ENCODE measurements at places on chromosomes 12 and 14. TPM values are rescaled to one million over a fixed set of nuclear protein-coding genes. Genes with fewer than 3 reads are reported as not detected.

The PTCSC3 gene
- total RNA-seq = not detected

DNA sequence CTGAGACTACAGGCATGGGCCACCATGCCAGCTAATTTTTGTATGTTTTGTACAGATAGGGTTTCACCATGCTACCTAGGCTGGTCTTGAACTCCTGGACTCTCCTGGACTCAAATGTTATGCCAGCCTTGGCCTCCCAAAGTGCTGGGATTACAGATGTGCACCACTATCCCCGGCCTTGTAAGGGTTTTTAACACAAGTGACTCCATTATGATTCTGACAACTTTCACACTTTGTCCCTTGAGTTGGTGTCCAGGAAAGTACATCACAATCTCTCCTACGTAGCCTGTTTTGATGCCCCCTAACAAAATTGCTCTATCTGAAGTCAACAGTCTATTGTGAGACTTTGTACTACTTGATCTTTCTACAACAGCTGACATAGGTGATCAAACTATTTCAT, 11.4 kb upstream of the METAP2 start:
- H3K27me3 ChIP-seq = no peaks in the 10 kb centered on the region
- no peak for DNase-seq
- no peaks in the 10 kb centered on the region for H3K36me3 ChIP-seq
- H3K27ac ChIP-seq = no peak overlapping the region

- H3K27me3 ChIP-seq = no peaks in the 10 kb centered on the region
- H3K4me1 ChIP-seq = no peaks in the 10 kb centered on the region
- no peak overlapping the region for H3K27ac ChIP-seq
- no peak overlapping the region for H3K4me3 ChIP-seq
Measured at GRCh38 chr12:1185460-1186182, 194.6 kb downstream of the ERC1 start.

The GALNT4 gene
- 7.2 TPM for total RNA-seq

The GALNT8 gene
- 2.0 TPM for total RNA-seq

DNA sequence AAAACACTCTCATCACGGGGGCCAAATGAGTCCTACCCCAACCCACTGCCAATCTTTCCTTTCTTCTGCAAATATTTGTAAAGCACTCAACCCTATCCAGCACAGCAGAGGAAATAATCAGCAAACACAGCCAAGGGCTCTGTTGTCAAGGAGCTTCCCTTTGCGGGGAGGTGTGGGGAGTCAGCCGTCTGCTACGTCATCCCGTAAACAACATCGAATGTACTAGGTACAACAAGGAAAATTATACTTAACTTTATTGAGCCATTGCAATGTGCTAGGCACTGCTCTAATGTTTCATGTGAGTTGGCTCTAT, 22.8 kb downstream of the TMEM63C start:
- H3K27me3 ChIP-seq = peaks cover 42% of the 10 kb centered on the region
- no peak overlapping the region for H3K4me3 ChIP-seq
- no peaks in the 10 kb centered on the region for H3K4me1 ChIP-seq
- H3K36me3 ChIP-seq = no peaks in the 10 kb centered on the region

The ASPG gene
- total RNA-seq = 4.0 TPM

The SLC41A2 gene
- 5.9 TPM for total RNA-seq

DNA sequence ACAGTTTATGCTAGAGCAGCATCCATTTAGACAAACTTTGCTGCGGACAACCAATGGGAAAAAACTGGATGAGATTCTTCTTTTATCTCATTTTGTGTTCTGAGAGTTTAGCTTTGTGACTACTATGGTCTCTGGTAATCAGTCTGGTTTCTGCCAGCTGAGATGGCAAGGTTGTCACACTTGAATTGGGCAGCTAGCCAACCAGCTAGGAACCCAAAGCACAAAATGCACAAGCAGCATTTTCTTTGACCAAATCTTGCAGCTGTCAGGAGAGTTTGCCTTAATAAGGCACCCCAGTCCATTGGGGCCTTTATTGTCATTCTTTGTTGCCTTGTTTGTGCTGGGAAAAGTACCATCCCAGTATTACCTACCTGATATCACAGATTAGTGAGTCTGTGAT, 34.0 kb upstream of the ETV6 start:
- DNase-seq = no peak
- no peak overlapping the region for H3K27ac ChIP-seq
- H3K4me1 ChIP-seq = no peaks in the 10 kb centered on the region
- no peak overlapping the region for H3K4me3 ChIP-seq
- H3K36me3 ChIP-seq = no peaks in the 10 kb centered on the region
- no peaks in the 10 kb centered on the region for H3K27me3 ChIP-seq

The HNF1A gene
- not detected for total RNA-seq

GRCh38 chr12:76018672-76019071, 12.9 kb downstream of the PHLDA1 start:
- H3K4me3 ChIP-seq = no peak overlapping the region
- peaks cover 38% of the 10 kb centered on the region for H3K4me1 ChIP-seq
- H3K27ac ChIP-seq = peak overlapping the region; percentile 15
- no peaks in the 10 kb centered on the region for H3K27me3 ChIP-seq
- DNase-seq = no peak

The SELPLG gene
- total RNA-seq = 0.47 TPM

DNA sequence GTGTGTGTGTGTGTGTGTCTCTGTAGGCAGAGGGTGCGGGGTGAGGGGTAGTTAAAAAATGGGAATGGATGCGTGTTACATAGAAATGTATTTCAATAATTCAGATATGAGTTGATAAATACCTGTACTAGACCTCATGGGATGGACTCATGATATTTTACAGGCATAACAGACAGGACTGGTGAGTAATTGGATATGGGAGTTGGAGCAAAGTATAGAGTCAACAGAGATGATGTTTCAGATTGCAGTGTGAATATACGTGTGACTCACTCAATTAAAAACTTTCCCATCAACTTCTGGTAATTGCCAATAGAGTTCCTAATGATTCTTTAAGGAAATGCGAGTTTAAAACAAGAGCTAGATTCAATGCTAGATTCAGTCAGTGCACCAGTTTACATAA, 711.9 kb downstream of the C12orf50 start:
- H3K4me1 ChIP-seq = peaks cover 3% of the 10 kb centered on the region
- DNase-seq = no peak
- no peak overlapping the region for H3K4me3 ChIP-seq
- no peaks in the 10 kb centered on the region for H3K36me3 ChIP-seq
- H3K27ac ChIP-seq = no peak overlapping the region

DNA sequence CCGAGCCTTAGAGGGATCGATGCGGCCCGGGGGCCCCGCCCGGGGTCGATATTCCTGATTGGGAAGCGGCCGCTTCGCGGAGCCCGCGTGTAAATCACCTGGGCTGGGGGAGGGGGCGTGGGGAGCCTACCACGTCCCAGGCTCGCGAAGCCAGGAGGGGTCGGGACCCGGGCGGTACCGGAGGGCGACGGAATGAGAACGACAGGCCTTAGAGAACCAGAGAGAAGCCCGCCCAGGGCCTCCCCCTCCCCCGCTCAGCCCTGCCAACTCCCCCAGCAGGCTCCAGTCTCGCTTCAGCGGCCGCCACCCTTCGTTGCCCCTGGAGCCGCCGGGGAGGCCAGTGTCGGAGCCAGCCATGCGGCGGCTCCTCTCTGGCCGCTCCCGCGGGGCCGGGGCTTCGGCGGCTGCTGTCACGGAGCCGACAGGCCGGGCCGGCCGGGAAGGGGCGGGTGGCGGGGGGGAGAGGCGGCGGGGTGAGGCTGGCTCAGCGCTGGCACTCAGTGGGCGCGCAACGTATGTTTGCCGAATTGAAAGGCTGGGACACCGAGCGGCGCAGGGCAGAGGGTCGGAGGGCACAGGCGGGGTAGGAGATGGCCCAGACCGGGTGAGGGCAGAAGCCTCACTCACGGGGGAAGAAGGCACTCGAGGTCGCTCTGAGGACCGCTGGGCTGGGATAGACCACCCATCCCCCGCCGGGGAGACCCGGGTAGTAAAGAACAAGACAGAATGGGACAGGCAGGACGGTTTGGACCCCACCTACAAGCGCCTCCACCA, 1.4 kb upstream of the DNAJC22 start:
- no peaks in the 10 kb centered on the region for H3K36me3 ChIP-seq
- H3K4me1 ChIP-seq = peaks cover 44% of the 10 kb centered on the region
- H3K27ac ChIP-seq = no peak overlapping the region
- no peak for DNase-seq

The AICDA gene
- total RNA-seq = not detected

- H3K27ac ChIP-seq = peak overlapping the region; percentile 22
- H3K27me3 ChIP-seq = no peaks in the 10 kb centered on the region
- H3K4me1 ChIP-seq = peaks cover 14% of the 10 kb centered on the region
- H3K4me3 ChIP-seq = peak overlapping the region; percentile 61
- DNase-seq = peak; percentile 30
Measured at GRCh38 chr12:98456576-98457573, 58.5 kb upstream of the TMPO start.

The RPL36AL gene
- total RNA-seq = 149 TPM

GRCh38 chr14:55645845-55646832, 66.1 kb downstream of the KTN1 start:
- H3K4me1 ChIP-seq = peaks cover 6% of the 10 kb centered on the region
- no peak for DNase-seq
- H3K27ac ChIP-seq = no peak overlapping the region
- H3K4me3 ChIP-seq = no peak overlapping the region

DNA sequence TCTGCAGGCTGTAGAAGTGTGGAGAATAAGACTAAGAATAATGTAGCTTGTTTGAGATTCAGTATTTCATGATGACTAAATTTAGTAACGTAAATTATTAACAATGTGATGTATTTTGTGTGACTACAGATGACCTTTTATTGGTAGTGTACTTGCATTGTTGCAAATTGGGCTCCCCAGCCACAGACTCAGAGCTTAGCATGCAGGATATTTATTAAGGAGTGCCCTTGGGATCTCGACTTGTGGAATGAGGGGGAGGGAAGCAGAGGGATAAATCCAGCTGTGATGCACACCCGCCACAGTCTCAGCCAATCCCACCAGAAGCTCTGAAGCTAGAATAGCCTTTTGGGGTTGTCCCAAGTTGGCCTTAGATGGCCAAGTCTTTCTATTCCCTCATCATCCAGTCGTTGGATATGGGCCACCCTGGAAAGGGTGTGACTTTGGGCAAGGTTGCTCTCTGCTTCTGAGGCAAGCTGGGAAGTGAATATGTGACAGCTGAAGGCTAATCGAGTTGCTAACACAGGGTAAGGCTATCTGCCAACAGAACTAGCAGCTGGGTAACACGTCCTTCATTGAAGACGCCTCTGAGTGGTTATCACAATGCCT, 42.1 kb upstream of the USP44 start:
- H3K4me1 ChIP-seq = no peaks in the 10 kb centered on the region
- H3K27me3 ChIP-seq = peaks cover 2% of the 10 kb centered on the region
- H3K27ac ChIP-seq = no peak overlapping the region
- H3K4me3 ChIP-seq = no peak overlapping the region

GRCh38 chr14:79576424-79576823, 634.9 kb downstream of the DIO2 start:
- no peak for DNase-seq
- no peak overlapping the region for H3K4me3 ChIP-seq
- peak overlapping the region; percentile 40 for H3K27ac ChIP-seq
- H3K36me3 ChIP-seq = no peaks in the 10 kb centered on the region
- H3K27me3 ChIP-seq = no peaks in the 10 kb centered on the region
- peaks cover 46% of the 10 kb centered on the region for H3K4me1 ChIP-seq

The KRT85 gene
- total RNA-seq = not detected

GRCh38 chr12:47023953-47024352, 55.5 kb upstream of the PCED1B start:
- no peaks in the 10 kb centered on the region for H3K27me3 ChIP-seq
- no peak overlapping the region for H3K27ac ChIP-seq
- peaks cover 4% of the 10 kb centered on the region for H3K4me1 ChIP-seq
- no peak for DNase-seq

The EML5 gene
- 2.0 TPM for total RNA-seq

- no peak overlapping the region for H3K27ac ChIP-seq
- no peaks in the 10 kb centered on the region for H3K27me3 ChIP-seq
- peaks cover 4% of the 10 kb centered on the region for H3K36me3 ChIP-seq
Measured at GRCh38 chr12:124578854-124579253, 11.4 kb upstream of the NCOR2 start.

All from mesothelial cell of epicardium (in vitro differentiated cells).